ENCODE measurements at places on chromosomes 1 and 21.

DNA sequence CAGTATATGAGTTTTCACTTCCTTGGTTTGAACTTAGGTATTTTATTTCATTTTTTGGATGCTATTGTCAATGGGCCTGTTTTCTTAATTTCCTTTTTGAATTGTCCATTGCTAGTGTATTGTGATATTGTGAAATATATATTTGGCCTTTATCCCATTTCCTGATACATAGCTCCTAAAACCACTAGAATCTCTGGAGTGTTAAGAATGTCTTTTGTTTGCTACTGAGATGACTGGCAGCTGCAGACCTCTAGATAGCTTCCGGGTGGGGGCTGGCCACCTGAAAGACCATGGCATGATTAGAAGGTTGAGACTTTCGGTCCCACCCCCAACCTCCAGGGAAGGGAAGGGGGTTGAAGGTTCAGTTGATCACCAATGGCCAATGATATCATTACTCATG is 245.4 kb downstream of the KCNJ6 start:
- DNase-seq = no peak

DNA sequence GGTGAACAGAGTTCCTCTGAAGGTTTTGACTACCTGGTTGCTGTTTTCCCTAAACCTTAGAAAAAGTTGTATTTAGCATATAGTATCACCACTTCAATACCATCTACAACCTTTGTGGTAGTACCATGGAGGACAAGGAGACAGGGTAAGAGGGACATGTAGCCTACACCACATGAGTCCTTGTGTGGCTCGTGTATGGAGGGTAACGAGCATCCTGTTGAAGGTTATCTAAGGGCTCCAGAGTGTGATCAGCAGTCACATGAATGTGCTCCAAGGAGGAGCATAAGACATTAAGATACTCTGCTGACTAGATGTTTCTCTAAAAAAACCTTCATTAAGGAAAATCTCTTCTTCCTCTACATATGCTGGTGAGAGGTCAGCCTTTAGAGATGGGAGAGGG is 67.3 kb downstream of the VCAM1 start:
- DNase-seq = no peak

DNA sequence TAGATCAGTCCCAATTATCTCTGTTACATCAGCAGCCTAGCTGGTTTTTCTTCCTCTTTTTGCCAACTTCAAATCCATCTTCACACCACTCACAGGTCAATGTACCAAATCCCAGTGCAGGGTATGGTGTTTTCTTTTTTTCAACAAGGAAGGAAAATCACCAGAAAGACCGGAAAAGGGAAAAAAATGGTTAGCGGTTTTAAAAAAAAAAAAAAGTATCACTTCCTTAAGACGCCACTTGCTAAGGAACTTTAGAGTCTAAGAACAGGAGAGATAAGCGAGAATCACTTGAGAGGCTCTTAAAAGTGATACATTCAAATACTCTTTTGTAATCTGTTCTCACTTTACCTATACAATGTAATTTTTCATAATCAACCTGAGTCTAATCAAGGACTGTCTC is 3.1 kb upstream of the OR10J1 start:
- no peak for DNase-seq

DNA sequence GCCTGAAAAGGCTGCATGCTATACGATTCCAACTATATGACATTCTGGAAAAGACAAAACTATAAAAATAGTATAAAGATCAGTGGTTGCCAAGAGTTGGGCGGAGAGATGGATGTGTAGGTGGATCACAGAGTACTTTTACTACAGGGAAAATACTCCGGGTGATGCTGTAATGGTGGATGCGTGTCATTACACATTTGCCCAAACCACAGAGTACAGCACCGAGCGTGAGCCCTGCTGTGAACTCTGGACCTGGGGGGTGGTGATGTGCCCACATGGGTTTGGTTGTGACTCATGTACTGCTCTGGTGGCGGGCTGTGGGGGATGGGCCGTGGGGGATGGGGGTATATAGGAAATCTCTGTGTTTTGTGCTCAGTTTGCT is 162.7 kb upstream of the COL6A1 start:
- no peak for DNase-seq

DNA sequence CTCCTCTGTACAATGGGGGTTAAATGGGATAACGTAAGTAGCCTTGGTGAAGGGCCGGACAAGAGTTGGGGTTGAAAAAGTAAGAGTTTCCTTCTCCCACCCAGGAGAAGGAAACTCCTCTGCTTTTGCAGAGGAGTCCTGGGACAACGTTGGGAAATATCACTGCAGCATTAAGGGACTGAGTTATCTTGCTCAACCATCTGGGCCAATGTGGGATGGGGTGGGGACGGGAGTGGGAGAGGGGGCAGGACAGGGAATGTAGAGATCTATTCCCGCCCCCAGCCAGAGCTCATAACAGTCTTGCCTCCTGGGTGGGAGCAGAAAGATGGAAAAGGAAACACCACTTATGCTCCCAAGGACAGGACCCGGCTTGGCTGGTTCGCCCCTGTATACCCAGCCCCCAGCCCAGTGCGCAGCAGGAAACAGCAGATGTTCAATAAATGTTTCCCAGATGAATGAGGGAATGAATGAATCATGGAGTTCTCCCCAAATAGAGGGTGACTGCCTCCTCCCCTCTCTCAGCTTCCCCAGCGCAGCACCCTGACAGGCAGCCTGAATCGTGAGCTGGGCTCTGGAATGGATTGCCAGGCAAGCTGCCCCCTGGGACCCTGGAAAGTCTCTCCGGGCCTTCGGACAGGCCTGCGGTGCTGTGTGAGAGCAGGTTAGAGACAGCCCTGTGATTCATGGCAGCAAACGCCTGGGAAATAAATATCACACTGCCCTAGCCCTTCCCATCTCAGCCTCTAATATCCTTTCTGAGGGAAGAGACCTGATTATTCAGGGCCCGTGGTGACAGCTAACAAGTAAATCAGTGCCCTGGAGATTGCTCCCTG is 24.8 kb downstream of the FBXO2 start:
- no peak for DNase-seq

DNA sequence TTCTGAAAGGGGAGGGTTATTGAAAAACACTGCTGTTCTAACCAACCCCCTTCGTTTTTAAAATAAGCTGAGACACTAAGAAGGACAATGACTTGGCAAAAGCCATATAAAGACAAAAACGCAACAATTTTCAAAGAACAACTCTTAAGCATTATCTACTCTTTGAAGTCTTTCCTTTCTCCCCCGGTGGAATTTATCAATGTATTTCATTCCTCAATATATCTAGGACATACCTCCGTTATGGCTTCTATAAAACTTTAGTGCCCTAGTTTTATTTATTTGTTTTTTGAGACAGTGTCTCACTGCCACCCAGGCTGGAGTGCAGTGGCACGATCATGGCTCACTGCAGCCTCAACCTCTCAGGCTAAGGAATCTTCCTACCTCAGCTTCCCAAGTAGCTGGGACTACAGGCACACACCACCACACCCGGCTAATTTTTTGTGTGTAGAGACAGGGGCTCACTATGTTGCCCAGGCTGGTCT is 3.2 kb downstream of the NRDC start:
- no peak for DNase-seq

GRCh38 chr1:201718346-201719202 is 110.4 kb upstream of the IPO9 start:
- DNase-seq = no peak

- no peak for DNase-seq
Measured at GRCh38 chr21:33544451-33545195, 1.8 kb downstream of the SON start.

DNA sequence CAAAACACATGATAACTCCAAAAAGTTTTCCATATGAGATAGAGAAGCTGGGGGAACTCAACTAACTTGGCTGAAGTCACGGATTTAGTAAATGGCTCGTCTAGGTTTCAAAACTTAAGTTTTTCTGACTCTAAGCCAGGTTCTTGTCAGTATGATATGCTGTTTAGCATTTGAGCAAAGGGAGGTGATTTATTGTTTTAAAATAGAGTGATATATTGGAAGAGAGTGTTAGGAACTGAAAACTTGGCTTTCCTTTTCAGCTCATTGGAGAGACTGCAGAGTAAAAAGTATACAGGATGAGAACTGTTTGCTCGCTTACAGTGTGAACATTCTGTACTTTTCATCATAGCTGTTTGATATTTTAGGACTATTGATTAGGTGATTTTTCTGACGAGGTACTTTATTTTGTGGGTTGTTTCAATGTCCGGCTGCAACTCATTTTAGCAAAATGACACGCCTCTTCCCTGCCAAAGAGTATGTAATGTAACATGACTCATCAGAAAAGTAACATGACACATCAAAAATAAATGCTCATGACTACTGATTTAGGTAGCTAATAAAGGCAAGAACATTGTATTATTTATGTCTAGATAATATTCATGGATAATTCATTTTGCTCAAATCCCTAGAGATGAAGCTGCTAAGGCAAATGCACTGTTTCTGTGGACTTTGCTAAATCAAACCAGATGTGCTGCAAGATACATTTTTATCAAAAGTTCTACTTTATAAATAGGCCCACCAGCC is 355.1 kb downstream of the GPATCH2 start:
- no peak for DNase-seq

GRCh38 chr1:2604156-2604843 is 17.7 kb downstream of the PRXL2B start:
- DNase-seq = no peak

DNA sequence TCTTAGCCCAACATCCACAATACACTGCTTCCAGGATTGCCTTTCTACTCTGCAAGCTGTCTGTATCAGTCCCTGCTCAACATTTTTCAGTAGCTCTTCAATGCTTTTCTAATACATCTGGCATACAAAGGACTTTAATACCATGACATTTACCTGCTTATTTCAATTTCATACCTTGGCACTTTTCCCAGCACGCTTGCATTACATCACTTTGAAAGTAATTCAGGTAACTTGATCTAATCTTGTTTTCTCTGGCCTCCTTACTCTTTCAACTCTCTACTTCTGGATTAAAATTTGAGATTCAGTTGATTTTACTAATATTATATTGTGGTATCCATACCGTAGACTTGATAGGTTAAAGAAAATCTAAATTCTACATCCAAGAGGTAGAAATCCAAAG is 103.0 kb downstream of the PTGS2 start:
- DNase-seq = no peak

- DNase-seq = no peak
Measured at GRCh38 chr1:208808301-208808700, 564.1 kb upstream of the PLXNA2 start.

- DNase-seq = no peak
Measured at GRCh38 chr1:30817077-30817438, 59.5 kb upstream of the LAPTM5 start.

GRCh38 chr1:221099747-221100595 is 220.7 kb downstream of the HLX start:
- DNase-seq = no peak

- DNase-seq = no peak
Measured at GRCh38 chr1:245777752-245778151, 623.0 kb downstream of the KIF26B start.

DNA sequence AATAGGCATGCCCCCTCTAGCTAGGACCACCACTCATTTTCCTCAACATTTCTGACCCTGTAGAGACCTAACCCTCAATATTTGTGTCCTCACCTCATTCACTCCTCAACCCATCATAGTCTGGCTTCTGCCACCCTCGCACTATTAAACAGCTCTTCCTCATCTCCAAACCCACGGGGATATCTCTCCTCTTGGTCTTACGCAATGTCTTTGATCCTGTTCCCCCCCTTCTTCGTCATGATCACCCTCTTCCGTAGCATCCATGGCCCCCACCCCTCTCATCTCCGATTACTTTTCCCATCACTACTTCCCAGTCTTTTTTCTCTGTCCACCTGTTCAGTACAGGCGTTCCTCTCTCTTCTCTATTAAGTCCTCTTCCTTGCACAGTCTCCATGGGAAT is 51.7 kb upstream of the SPOCD1 start:
- DNase-seq = no peak
